ENCODE measurements at places on chromosomes 13 and 19.

- no peak for DNase-seq
Observed at GRCh38 chr13:80716610-80717081, 375.7 kb upstream of the SPRY2 start.

- DNase-seq, result no peak
Observed at GRCh38 chr19:3059653-3060052, 2.6 kb downstream of the TLE5 start.

- peak; percentile 34 for DNase-seq
Observed at GRCh38 chr19:41575998-41576397, at the start of gene CEACAM21. Gene CEACAM21, plus strand, starts transcription at chr19:41576166. Its CDS starts 109 bp downstream, at chr19:41576275.

GRCh38 chr19:15936173-15936572, 1.8 kb upstream of the CYP4F11 start:
- DNase-seq, result no peak

- DNase-seq, result no peak
Observed at GRCh38 chr19:4086411-4086867, 19.7 kb upstream of the ZBTB7A start.

DNA sequence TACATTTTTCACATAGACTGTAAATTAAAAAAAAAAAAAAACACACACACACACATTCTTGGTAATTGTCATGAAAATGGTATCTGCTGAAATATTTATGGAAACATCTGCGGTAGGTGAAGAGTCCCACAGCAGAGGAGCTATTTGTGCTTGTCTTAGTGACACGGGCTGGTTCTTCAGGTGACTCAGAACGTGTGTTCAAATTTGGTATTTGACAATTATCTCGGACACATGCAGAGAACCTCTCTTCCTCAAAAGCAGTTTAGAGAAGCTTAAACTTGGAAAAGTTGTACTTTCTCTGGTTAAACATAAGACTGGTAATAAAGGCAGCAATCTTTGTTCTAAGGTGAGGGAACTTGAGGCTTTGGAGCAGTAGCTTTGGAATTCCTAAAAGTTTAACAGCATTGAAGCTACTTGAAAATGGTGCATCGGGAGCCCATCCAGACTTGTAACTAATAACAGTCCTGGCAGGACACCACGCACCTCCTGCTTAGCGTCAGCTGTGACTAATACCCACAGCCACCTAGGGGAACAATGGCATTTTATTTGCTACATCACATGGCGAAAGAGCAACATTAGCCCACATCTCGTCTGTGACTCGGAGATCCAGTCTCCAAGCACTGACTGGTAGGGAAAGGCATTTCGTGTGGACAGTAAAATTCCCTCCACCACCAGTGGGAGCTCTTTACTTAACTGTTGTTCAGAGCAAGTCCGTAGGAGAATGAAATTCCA, 1505.1 kb upstream of the SLC10A2 start:
- DNase-seq, result no peak

GRCh38 chr13:79660361-79660760, 179.4 kb downstream of the NDFIP2 start:
- no peak for DNase-seq

DNA sequence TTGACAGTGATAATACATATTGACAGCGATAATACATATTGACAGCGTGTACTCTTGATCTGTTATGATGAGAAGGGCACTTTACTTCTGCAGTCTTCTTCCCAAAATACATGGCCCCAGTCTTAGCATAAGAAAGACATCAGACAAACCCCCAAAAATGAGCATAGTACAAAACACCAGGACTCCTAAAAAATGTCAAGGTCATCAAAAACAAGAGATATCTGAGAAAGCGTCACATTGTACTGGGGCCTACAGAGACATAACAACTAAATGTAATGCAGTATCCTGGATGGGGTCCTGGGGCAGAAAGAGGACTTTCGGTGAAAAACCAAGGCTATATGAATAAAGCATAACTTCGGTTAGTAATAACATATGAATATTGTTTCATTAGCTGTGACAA, 731.5 kb upstream of the SGCG start:
- no peak for DNase-seq

GRCh38 chr13:44340508-44340907, 33.1 kb upstream of the SERP2 start:
- no peak for DNase-seq

DNA sequence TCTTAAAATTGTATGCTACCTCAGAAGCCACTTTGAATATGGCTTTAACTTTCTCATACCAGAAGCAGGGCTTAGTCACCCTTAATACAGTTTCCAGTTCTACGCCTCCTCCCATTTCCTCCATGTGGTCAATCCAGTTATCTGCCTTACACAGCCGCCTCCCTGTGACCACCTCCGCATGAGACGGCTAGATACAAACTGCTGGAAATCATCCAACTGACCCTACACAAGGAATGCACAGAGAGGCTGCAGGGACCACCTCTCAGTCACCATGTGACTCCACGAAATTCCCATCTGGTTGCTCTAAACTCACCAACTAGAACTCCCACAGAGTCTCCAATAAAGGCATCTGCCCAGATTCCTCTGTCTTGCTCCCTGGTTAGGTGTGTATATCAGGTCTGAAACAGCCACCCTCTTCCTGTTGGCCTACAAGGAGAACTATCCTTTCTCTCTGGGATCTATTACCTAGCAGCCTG, 6.8 kb downstream of the ZNF564 start:
- DNase-seq, result no peak

GRCh38 chr13:65633806-65634205, 1596.3 kb downstream of the PCDH9 start:
- no peak for DNase-seq

- DNase-seq, result no peak
Observed at GRCh38 chr13:44142540-44142867, 231.1 kb upstream of the SERP2 start.

DNA sequence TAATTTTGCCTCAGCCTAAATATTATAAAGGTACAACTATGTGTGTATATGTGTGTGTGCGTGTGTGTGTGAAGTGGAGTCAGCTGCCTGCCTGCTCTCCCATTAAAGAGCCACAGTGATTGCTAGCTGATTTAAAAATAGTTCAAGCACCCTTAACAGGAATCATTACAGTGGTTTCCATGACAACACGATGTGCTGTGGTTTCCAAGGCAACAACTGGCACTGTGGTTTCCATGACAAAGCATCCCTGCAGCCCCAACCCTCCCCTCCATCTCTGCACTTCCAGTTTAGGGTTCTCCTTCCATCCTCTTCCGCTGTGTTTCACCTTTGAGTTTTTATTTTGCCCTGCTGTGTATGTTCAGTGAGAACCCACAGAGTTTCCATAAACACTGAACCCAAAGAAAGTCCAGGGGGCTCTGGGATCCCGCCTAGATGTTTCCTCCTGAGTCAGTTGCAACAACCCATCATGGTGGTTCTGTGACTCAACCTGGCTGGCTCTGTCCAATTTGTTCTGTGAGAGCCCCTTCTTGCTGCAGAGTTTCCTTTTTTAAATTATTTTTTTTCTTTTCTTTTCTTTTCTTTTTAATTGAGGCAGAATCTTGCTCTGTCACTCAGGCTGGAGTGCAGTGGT, 7.1 kb upstream of the PNMA8A start:
- DNase-seq, result no peak

DNA sequence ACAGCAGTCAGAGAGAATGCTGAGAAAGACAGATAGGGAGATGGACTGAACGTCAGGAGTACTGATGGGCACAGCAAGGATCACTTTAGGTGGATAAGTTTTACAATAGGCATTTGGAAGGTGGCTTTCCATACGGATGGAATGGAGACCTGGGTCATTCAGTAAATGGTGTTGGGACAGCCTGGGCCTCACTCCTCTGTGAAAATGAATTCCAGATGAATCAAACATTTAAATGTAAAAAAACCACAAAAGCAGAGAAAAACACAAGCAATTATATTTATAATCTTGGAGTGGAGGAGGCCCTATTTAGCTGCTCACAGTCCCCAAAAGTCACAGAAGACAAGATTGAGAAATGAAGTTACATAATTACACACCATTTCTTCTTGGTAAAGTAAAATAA, 4.7 kb downstream of the IL17D start:
- no peak for DNase-seq

GRCh38 chr13:39347926-39348901, 254.8 kb downstream of the LHFPL6 start:
- no peak for DNase-seq

- no peak for DNase-seq
Observed at GRCh38 chr13:113086031-113086750, 19.4 kb upstream of the F7 start.

DNA sequence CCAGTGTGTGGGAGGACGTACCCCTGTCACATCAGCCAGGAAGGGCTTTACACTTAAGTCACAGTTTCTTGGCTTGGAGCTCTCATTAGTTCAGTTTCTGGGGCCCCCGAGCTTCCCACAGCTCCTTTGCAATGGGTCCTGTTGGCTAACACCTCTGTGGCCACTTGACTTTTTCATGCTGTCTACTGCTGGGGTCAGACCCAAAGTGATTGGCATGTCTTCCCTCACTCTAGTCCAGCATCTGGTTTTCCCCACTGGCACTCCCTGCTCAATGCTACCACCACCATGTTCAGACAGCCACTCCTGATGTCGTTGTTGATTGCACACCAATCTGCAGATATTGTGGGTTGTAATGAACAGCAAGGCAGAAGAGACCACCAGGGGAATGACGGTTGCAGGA, 379.0 kb downstream of the FOXO1 start:
- no peak for DNase-seq

DNA sequence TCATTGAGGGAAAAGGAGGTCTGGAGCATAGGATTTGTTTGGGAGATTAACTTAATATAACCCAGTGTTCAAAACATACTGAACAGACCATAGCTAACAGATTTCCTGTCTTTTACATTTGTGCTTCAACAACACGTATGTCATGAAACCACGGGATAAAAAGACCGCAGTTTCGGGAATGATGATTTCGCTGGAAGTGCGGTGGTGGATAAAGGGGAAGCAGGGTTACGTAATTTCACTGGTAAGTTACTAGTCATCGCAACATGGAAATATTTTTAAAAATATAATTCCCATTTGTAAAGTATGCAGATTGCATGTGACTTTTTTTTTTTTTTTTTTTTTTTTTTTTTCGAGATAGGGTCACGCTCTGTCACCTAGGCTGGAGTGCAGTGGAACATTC, 237.4 kb downstream of the LMO7 start:
- no peak for DNase-seq

DNA sequence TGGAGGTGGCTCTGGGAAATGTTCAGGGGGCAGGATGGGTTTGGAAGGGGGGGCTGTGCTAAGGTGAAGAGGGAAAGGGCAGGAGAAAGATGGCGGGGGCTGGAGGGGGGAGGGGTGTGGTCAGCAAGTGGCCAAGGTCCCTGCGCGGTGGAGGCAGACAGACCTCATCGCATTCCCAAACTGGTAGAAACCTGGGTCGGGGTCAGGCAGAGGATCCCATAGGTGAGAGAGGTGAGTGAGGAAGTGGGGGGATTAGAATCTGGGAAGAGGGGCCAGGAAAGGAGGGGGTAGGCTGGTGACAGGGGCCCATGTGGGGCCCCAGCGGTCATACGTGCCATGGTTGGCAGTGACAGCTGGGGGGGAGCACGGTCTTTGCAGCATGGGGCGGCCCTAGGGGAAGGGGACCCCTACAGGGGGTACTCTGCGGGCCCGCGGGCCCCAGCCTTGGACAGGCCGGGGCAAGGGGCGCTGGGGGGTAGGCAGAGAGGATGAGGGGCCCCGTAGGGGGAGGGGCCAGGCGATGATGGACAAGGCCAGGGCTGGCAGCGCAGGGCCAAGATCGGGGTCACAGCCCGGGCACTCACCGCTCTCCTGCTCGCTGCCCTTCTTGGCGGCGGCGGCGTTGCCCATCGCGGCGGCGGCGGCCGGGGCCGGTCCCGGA, 514 bp downstream of the PRKACA start:
- DNase-seq, result no peak

- no peak for DNase-seq
Observed at GRCh38 chr13:23621316-23621645, 51.1 kb downstream of the TNFRSF19 start.

DNA sequence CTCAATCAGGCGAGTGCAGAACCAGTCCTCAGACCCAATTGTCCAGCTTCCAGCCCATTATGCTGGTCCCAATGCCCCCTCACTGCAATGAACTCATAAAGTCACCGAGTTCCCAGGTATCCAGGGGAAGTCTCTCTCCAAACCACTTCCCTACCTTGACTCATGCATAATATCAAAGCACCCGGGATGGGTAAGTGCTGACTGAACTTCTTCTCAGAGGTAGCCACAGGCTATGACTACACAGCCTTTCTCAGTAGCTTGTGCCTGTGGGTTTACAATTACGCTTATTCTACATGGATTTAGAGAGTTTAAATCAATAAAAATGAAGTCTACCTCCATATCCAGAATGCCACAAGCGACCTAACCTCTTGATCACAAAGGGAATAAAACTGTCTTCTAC, 1.7 kb upstream of the C13orf42 start:
- DNase-seq, result no peak

- no peak for DNase-seq
Observed at GRCh38 chr19:15934332-15935078, at the start of gene CYP4F11. Gene CYP4F11, minus strand, starts transcription at chr19:15934529. Its CDS starts 121 bp downstream, at chr19:15934408.

GRCh38 chr13:109314101-109314500, 472.3 kb downstream of the IRS2 start:
- DNase-seq, result no peak

GRCh38 chr13:22455036-22455435, 725.7 kb upstream of the SGCG start:
- no peak for DNase-seq

- DNase-seq, result no peak
Observed at GRCh38 chr13:76708138-76708688, 178.0 kb downstream of the KCTD12 start.

DNA sequence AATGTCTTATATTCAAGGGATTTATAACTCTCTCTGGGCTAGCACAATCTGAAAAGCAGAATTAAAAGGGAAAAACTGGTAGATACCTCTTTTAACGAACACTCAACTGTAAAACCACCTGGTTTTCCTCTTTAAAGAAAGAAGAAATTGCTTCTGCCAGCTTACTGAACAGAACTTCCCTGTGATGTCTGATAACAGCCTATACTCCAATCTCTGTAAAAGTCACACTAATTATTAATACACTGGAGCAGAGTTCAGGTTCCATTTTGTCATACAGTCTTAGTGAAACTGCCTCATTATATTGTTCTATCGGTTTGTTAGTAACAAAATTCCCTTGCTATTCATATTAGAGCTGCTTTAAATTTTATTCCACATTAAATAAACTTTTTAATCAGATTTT, 251.0 kb upstream of the STARD13 start:
- DNase-seq, result no peak

DNA sequence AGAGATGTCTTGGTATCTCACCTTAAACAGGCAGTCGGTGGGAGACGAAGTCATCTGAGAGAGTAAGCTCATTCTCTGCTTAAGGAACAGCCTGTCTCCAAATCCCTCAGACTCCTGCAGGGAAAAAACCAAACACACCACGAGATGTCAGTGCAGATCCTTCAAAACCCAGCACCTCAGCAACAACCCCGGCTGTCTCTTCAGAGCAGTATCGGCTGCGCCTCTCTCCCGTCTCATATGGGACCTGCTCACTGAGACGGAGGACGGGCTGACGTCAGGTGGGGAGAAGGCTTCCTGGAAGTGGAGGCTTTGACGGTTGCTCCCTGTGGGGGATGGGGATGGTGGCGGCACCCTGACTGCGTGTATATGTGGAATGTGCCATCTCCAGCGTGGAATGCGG, 43.6 kb downstream of the ANKRD27 start:
- DNase-seq, result no peak

GRCh38 chr13:26168835-26169234, 53.3 kb downstream of the RNF6 start:
- no peak for DNase-seq

Measured in effector CD4-positive, alpha-beta T cell (primary cell).